ENCODE measurements at places on chromosomes 7 and 10.

GRCh38 chr7:33452805-33453502 lies 323.6 kb downstream of the BBS9 start:
- DNase-seq, result no peak

- no peak for DNase-seq
These were observed 56.9 kb downstream of the CTBP2 start for GRCh38 chr10:125103466-125103865.

- DNase-seq, result no peak
These were observed 119.4 kb upstream of the STK17A start for GRCh38 chr7:43463401-43463980.

GRCh38 chr10:70832221-70832620 lies 16.5 kb downstream of the SGPL1 start:
- DNase-seq, result no peak

- peak; percentile 42 for DNase-seq
These were observed 21.4 kb downstream of the GPR146 start for GRCh38 chr7:1065585-1066241.

GRCh38 chr10:132292287-132293200 lies 15.2 kb downstream of the STK32C start:
- DNase-seq, result no peak

DNA sequence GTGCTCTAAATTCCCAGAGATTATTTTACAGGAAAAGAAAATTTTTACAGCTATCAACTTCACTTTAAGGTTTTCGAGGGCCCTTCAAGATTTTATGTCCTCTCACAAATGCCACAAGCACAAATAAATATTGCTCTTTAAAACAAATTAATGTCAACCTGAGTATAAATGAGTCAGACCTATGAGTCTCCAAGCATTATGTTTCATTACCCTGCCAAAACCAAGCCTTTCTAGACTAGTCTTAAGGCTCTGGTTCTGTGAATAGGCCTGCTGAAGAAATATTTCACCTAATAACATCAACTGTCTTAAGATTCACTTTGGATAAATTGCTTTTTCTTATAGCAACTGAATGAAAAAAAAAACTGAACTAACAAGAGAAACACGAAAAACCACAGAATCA lies 153.0 kb downstream of the PDE1C start:
- DNase-seq, result no peak

- no peak for DNase-seq
These were observed 37.7 kb downstream of the LRMDA start for GRCh38 chr10:75469006-75469616.

DNA sequence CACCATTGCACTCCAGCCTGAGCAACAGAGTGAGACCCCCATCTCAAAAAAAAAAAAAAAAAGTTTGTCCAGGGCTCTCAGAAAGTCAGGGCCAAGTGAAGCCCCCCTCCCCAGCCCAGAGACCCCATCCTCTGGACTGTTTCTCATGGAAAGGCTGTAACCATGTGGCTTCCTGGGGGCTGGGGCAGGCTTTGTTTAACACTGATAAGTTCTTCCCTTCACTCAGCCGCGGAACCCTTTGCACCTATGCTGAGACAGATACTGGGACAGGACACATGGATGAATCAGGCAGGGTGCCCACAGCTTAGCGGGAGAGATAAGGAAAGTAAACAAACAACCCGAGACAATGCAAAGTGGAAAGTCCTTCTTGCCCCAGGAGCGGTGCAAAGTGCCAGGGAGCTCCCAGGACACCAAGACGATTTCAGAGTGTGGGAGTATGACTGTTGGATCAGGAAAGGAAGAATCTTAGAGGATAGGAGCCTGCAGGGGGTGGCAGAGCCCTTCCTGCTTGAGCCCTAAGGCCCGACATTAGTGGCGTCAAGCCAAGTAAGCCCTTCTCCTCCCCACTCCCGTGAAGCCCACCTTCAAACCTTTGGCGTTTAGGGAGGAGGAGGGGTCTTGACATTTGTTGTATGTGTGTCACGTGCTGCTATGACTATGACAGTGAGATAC lies 11.6 kb downstream of the MLXIPL start:
- DNase-seq, result no peak

DNA sequence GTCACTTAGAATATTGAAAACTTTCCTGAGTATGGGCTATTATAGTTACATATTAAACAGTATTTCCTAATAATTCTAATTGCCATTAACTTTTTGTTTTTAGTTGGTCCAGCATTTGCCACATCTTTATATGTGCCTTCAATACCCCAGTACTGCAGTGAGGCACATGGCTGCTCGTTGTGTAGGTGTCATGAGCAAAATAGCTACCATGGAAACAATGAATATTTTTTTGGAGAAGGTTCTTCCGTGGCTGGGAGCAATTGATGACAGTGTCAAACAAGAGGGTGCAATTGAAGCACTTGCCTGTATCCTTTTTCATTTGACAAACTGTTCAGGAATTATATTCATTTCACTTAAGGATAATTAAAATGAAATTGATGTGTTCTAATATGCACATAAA lies 72.7 kb downstream of the BTAF1 start:
- DNase-seq, result no peak
